ENCODE measurements at places on chromosomes 16 and 17.
A peak's percentile ranks its signal among the peaks of the same experiment; 100 is the strongest.

DNA sequence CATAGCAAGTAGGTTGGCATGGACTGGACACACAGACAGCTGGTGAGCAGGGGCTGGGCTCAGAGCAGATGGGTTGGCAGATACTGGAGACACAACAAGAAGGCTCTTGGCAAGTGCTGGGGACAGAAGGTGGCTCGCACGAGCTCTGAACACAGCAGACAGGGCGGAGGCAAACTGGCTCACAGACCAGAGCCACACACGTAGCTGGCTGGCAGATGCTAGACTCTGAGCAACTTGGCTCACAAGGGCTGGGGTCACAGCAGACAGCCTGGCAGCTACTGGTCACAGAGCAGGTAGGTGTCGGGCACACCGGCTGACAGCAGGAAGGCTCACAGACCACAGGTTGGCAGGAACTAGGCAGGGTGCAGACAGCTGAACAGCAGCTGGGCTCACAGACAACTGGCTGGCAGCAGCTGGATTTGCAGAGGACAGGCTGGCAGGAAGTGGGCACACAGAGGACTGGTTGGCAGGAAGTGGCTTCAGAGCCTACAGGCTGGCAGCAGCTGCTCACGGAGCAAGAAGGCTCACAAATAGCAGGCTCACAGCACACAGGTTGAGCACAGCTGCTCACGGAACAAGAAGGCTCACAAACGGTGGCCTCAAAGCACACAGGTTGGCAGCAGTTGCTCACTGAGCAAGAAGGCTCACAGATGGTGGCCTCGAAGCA is 725 bp downstream of the KRTAP16-1 start:
- peak; percentile 71 for DNase-seq

- no peak for DNase-seq
Measured at GRCh38 chr16:81532491-81533174, 88.0 kb downstream of the CMIP start.

- DNase-seq: no peak
Measured at GRCh38 chr17:14813649-14814370, 451.3 kb downstream of the PMP22 start.

DNA sequence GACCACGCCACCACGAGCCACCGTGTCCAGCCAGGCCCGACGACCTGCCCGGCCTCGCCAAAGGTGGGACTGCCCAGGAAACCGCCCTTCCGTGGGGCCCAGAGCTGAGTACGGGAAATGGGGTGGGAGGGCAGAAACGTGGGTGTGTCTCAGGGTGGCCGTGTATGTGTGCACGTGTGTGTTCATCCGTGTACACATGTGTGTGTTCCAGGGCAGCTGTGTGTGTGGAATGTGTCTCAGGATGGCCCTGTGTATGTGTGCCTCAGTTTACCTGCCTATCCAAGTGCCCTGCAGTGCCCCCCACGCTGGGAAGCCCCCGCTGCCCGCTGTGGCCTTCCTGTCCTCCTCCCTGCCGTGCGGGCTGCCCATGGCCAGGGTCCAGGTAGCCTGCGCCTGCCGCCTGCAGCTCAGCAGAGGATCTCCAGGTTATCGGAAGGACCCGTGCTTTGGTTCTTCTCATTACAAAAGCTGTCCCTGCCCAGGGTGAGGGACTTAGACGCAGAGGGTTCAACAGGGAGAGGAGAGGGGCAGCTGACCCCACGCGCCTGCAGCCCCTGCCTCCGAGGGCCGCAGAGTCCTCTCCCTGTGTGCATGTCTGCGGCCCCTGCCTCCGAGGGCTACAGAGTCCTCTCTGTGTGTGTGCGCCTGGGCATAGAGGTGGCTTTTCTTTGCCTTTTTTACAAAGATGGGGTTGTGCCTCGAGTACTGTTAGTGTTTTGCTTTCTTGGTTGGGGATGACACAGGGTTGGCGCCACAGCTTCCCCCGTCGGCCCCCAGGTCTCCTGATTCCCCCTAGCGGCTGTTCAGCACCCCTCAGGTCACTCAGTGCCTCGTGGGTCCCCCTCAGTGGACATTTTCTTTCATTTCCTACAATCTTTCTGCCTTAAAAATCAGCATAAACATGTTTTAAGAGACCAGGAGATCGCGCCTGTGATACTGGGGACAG is 23.6 kb downstream of the ZNF469 start:
- no peak for DNase-seq

DNA sequence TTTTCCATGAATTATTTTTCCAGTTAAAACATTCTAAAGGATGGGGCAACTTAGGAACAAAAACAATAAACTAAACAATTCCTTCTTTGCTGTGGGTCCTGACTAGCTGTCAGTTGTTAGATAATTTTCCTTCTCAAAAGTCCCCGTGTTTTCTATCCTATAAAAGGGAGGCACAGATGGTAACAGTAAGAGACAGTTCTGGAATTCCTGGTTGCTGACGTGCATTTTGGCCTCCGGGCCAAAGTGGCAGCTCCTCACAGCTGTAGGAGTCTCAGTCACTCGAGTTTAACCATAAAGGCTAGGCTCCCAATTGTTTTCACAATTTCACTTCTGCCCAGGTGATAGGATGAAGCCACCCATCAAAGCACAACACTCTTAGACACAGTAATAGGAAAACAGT is 77.0 kb upstream of the ZNF423 start:
- DNase-seq: no peak

- peak; percentile 11 for DNase-seq
Measured at GRCh38 chr17:40122999-40123810, 1.4 kb downstream of the MSL1 start.

GRCh38 chr16:85209526-85210121 is 97.4 kb upstream of the CIBAR2 start:
- DNase-seq: no peak

GRCh38 chr16:84069540-84069939 is 26.9 kb upstream of the SLC38A8 start:
- DNase-seq: no peak

- no peak for DNase-seq
Measured at GRCh38 chr17:29038085-29038795, 4.7 kb upstream of the PIPOX start.

- DNase-seq: no peak
Measured at GRCh38 chr16:71448274-71448866, 6.5 kb upstream of the TLE7 start.

GRCh38 chr17:17376362-17376761 is 73.2 kb downstream of the NT5M start:
- DNase-seq: no peak

DNA sequence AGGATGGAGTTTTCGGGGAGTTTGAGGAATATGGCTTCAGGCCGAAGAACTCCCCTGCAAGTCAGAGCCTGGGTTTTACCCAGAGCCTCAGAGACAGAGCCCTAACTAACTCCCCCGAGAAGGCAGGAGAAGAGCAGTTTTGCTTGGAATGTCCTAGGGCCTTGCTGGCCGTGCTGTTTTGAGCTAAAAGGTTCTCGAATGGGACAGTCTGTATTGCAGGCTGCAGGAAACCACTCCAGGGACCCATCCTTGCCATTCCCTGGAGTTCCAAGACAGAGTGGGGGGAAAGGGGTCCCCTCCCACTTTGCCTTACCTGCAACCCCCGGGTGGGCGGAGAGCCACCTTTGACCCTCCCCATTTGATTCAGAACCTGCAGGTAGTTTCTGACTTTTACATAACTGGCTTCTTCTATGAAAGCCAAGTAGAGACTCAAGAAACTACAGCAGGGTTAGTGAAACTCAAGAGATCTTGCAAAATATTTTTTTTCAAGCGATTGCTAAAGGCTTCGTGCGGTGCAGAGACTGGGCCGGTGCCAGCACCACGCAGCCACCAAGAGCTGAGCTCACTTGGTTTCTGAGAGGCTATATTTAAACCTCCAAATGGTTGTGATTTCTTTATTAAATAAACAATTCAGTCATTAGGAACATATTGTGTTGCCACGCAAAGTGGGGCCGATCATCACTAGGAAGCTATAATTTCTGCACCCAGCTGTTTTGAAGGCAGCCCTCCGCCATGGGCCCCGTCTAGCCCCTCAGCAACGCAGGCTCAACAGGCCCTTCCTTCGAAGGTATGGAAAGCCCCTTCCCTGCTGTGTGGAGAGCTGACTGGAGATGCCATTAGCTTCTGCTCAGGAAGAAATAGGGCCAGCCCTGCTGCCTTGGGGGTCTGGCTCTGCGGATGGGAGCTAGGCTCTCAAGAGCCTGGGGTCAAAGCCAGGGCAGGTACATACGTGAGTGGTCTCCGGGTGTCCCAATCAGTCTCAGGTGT is 223.0 kb downstream of the NTN1 start:
- no peak for DNase-seq

GRCh38 chr17:11618861-11619566 is 20.7 kb downstream of the DNAH9 start:
- DNase-seq: no peak

GRCh38 chr17:13398853-13399252 is 202.9 kb downstream of the HS3ST3A1 start:
- DNase-seq: no peak

- no peak for DNase-seq
Measured at GRCh38 chr16:2874032-2874911, 8.7 kb upstream of the FLYWCH2 start.

- no peak for DNase-seq
Measured at GRCh38 chr16:87017371-87018012, 299.7 kb downstream of the C16orf95 start.
